ENCODE measurements at places on chromosomes 5 and 9.

GRCh38 chr9:82024908-82025307 is 36.3 kb downstream of the SPATA31D1 start:
- no peak for DNase-seq

DNA sequence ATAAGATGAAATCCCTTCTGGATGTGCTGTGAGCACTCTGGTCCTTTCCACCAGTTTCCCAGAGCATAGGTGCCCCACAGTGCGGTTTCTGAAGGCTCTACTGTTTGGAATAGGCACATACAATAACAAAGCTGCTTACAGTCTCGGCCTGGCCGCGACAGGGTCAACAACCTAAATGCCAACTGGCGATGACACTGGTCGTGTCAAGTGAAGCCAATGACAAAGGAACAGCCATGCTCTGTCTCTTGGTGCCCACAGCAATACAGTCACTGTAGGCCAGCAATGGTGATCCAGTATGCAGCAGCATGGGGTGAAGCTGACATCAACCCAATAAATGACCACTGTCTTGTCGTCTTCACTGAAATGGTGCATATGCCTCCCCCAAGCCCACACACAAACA is 47.8 kb upstream of the EQTN start:
- no peak for DNase-seq

DNA sequence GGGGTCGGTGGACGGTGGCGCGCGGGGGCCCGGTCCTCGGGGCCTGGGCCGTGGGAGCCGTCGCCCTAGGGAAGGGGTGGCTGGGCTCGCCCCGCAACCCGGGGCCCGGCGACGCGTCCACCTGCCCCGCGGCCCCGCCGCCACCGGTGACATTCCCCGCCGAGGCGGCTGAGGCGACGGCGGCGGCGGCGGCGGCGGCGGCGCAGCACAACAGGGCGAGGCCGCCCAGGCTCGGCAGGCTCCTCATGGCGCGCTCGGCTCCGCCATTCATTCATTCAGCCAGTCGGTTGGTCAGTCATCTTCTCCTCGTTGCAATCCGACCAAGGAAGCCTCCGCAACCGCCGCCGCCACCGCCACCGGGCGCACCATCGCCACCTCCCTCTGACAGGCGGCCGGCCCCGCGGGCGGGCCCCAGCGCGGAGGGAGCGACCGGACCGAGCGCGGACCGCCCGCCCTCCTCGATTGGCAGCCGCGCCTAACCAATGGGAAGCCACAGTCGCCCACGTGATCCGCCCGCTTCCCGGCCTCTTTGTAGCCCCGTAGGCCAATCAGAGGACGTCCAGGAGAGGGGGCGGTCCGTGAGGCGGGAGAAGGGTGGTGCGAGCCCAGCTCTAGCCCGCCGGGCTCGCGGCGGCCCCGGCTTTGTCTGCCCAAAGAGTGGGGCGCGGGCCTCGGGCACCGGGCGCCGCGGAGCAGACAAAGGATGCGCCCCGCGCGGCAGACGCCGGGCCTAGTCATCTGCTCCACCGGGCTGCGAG is at the start of gene MEGF9:
MEGF9 (minus strand) TSS at position 383 of the 758 bp plus-strand sequence; CDS start at position 271, 112 bp downstream.
- peak; percentile 94 for DNase-seq

- DNase-seq = no peak
These were observed 98.4 kb downstream of the CRB2 start for GRCh38 chr9:123454361-123454760.

DNA sequence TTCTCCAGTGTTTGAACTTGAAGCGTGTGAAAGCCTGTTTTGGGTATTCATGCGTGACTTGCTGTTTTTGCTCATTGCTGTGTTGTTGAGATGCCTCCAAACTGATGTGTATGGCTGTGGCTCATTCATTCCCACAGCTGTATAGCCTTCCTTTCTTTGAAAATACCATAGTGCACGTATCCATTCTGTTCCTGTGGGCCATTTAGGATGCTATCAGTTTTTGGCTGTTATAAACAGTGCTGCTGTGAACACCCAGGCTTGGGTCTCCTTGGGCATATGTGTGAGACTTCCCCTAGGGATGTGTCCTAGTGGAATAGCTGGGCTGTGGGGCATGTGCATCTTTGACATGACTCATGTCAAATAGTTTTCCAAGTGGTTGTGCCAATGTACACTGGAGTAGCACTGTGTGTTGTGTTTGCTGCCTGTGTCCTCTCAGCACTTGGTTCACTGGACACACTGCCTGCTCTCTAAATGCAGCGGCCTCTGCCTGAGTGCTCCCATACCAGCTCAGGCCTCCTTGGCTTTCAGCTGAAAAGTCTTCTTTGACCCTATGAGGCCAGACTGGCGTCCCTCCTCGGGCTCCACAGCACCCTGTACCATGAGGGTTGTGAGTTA is 102.6 kb upstream of the TBC1D2 start:
- DNase-seq = no peak

- no peak for DNase-seq
These were observed 315.4 kb downstream of the CDK5RAP2 start for GRCh38 chr9:120264528-120264927.

DNA sequence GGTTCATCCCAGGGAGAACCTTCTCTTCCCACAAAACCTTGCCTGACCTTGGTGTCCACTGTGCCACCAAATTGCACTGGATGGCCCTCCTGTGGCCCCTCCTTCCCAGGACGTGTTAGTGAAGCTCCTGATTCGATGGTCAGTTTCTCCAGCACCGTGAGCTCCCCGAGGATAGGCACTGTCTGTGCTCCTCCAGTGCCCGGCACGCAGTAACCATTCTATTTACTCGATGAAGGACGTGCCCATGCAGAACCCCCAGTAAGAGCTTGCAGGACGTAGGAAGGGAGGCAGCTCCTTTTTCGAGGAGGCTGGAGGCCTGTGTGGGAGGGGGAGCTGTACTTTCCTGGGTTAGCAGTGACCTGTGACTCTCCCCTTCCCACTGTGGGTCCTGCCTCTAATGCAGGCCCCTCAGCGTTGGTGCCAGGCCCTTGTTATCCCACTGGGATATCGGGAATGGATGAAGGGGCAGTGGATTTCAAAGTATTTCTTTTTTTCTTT is 39.6 kb downstream of the HABP4 start:
- no peak for DNase-seq
